Stimulated activated CD4-positive, alpha-beta T cell treated with anti-CD3 and anti-CD28 coated beads, Interleukin-15, amount 100 ng/mL, for 1 hour (primary cell): ENCODE measurements at places on chromosomes 5 and 9.

DNA sequence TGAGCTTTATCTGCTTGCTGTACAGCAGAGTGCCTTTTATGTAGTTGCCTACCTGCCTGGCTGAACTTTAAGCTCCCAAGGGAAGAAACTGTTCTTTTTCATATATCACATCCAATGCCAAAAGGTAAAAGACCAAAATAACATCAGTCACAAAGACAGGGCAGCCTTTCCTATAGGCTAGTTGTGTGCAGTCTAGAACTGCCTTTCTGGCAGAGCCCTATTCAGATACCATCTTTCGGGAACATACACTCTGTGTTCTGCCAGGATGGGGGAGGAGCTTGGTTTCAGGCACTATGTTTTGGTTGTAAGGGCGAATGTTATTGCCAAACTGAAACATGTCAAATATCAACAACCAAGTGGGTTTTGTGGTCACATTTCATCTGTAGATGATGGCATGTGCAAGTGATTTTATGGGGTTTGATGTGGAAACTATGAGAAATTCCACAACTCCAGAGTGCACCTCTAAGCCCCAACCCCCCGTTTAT, 314.5 kb downstream of the ADGRV1 start:
- DNase-seq, result no peak

- DNase-seq, result no peak
Measured at GRCh38 chr9:121830441-121831140, 179.2 kb downstream of the DAB2IP start.

- no peak for DNase-seq
Measured at GRCh38 chr5:59988396-59988795, 94.9 kb upstream of the PDE4D start.

DNA sequence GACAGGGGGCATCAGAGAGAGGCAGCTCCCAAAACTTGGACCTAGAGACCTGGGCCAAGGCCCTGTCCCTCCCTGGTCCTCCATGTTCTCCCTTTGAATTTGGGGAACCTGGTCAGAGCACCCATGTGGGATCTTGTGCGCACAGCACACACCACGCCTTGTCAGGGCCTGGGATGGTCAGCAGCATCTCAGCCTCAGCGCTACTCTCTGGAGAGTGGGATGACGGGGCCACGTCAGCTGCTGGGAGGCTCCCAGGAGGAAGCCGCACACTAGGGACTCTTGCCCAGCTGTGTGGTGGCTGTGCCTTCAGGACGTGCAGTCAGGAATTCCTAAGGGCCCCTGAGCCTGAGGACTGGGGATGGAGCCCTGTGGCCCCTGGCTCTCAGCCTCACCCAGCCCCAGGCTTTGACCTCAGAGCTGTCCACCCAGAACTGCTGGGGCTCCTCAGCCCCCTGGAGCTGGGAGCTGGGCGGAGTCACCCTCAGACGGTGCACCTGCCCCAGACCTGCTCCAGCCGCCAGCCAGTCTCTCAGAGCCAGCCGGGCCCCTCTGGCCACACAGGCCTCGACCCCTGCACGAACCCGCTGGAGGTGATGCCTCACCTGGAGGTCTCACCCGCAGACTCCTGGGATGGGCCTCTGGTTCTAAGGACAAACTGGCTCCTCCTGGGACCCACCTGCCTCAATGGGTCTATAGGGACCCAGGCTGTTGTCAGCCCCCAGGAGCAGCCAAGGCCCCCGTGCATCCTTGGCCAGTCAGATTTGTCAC, 38.3 kb upstream of the EGFL7 start:
- DNase-seq, result no peak

DNA sequence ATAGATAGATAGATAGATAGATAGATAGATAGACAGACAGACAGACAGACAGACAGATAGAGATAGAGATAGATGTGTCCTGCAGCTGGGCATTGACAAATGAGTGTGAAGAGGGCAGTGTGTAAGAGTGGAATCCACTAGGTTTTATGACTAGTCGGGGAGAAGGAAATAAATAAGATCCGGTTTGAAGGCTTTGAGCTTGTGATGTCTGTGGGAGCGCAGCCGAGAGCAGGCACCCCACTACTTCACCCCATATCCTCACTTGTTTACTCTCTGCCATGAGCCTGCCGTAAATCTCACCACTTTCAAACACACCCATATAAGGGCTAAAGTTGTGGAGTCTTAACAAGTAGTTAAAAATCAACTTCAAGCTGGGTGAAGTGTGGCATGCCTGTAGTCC, 1.4 kb upstream of the SUSD1 start:
- no peak for DNase-seq

DNA sequence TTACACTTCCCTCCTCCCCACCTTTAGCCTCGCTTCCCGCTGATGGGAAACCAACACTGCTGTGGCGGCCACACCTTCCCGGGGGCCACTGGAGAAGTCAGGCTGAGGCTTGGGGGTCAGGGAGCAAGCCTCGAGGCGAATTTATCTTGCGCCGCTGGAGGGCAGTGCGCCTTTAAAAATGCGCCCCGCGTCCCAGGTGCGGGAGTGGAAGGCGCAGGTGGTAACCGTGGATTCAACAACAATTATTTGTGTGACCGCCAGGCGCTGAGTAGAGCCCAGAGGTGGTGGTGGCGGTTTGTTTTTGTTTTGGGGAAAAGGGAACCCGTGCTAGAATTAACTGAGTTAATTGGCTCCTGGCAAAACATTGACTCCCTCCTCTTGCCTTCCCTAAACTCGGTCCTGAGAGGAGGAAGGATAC, 1.1 kb downstream of the CFAP77 start:
- peak; percentile 48 for DNase-seq

- DNase-seq, result no peak
Measured at GRCh38 chr9:129762985-129763926, 10.4 kb upstream of the PTGES start.

- no peak for DNase-seq
Measured at GRCh38 chr9:98009936-98010335, 26.8 kb downstream of the ANP32B start.

DNA sequence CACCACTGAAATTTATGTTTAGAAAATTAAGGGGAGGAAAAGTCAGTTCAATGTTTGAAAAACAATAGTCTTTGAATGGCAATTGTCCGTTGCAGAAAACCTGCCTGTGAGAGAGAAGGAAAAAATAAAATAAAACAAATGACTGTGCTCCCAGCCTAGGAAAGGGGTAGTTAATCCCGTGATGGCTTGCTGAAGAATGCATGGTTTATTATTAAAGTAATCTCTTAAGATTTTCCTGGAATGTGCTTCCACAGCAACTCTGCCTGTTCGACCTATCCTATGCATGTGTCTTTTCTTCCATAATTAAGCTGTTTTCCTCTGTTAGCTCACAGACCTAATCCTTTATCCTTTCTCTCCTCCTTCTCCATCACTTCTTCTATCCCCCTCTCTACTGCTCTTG, 2.4 kb upstream of the DAB2 start:
- DNase-seq, result no peak

GRCh38 chr9:93154293-93154903, 20.3 kb upstream of the NINJ1 start:
- DNase-seq, result no peak

DNA sequence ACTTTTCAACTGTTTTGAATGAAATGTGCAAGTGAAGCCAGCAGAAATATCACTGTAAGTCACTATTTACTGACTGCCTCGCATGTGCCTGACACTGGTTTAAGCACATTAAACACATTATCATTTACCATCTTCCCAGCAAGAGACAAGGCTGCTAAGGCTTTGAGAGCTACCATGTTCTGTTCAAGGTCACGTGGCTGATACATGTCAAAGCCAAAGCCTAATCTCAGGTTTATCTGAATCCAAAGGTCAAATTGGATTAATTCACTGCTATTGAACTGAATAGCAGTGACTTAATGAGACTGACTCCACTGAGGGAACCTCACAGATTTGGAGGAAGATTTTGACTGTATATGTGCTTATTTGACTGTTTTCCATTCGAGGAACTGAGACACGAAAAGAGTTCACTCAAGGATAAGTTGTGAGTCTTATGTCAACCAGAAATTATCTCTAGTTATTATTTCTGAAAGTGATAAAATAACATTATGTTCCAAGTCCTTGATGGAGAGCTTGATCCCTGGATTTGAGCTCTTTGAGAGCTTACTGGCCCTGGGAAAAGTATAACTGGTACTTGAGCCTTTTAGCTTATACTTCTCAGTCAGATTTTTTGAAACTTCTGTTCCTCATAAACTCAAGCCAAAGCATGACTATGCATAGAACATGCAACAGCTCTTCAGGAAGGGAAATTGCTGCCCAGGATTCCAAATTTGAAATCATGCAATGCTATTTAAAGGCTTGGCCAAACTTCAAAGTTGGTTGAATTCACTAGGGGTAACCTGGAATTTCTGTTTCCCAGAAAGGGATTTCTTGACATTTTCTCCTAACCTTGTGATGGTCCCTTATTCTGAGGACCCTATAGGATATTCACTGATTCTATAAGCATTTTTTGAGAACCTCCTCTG, 23.4 kb upstream of the ARHGAP26 start:
- no peak for DNase-seq

DNA sequence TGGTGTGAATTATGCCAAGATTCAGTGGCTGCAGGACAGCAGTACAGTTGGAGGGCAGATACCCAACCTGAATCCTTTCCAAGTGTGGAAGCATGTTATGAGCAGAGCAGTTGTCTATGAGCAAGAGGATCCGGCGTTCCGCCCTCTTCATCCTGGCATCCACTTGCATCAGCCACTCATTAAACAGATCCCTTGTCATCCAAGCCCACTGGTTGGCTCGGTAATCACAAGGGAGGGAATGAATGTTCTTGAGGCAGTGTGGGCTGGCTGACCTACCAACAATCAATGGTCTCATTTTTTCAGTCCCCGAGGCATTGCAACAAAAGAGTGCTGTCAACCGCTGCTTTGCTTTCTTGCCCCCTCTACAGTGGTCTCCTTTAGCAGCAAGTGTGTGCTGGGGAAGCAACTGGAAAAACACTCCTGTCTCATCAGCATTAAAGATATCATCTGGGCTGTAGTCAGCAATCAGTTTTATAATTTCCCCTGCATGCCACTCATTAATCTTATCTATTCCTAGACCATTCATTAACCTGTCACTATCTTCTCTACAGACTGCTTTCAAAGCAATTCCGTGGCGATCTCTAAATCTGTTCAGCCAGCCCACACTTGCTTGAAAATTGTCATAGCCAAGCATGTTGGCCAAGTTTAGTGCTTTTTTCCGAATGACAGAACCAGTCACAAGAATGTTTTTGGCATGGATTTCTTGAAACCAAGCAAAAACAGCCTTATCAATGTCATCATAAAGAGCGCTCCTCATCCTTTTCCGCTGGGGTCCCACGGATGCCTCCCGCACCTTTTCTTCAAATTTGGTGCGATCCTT, 4.9 kb downstream of the TIGD6 start:
- no peak for DNase-seq

DNA sequence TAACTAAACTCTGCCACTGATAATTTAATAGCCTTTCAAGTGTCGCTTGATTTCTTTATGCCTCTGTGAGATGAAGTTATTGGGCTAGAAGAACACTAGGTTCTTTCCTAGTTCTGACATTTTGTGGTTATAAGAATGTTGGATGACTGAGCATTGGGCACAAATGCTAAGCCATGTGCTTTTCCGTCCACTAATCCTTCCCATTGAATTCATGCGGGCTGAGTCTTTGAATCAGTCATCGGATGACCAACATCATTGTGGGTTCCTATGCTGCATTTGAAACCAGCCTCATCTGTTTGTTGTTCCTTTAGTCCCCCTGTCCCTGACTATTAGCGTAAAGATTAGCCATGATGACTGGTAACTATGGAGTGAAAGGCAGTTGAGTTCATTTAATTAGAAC, 58.5 kb downstream of the ALDH1A1 start:
- DNase-seq, result no peak

DNA sequence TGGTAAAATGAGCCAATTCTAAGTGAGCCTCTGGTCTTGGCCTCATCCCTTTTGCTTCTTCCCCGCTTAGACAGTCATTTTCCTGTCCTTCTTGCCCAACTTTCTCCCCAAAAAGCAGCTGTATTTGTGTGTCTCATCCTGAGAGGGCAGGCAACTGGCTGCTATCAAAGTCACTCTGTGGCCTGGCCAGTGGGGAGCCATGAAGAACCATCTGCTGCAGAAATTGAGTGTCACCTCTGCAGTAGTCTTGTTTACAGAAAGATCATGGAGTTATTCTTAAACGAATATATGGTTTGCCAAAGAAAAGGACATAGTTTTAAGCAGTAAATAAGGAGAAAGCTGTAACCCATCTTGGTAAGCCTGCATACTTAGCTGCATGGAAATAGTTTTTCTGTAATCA, 233.6 kb upstream of the ELAVL2 start:
- no peak for DNase-seq

DNA sequence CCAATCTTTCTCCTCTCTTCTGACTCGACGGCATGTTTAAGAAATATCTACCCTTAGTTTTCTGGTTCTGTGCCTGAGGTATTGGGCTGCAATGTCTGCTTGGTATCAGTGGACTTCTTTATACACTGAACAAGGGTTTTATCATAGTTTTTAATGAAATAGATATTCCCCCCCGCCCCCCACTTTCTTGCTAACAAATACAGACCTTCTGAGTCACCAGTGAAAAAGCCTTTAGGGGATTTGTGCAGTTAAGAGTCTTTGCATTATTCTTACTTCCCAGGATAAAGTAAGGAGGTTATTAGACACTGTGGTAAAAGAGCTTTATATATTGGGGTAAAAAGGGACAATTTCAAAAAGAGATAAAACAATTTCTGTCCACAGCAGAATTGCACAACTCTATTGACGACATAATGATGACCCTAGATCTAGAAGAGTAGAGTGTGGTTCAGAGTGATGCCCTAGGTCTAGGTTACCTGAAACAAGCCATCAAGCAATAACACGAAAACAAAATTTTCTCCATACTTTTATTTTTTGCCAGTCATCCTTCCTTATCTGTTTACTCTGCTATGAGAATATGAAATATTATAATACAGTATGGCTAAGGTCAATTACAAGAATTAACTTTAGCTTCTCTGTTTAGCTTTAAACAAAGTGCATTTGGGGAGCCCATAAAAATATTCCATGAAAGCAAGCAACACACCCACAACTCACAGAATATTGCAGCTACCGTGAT, 110.7 kb downstream of the PLK2 start:
- DNase-seq, result no peak

DNA sequence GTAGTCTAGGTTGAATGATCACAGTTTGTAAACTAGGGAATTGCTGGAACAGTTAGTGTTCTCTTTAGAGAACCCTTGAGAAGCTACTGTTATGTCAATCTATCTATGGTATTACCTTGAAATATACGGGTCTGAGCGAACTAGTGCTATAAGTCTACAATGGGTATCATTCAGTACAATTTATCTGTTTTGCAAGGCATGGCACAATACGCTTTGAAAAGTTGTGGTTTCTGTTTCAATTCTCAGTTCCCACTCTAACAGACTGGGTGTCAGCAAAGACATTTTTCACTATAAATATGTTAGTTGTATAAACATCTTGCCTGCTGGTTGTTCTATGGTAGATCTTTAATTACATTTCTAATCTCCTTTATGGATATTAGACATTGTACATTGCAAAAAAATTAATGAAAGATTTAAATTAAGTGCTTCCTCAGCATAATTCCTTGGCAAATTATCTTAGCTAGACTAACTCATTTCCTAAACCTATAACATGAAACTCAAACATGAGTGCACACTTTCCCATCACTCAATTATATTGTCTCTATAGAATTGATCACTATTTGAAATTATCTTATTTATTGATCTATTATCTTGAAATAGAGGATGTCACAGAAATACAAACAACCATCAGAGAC, 24.9 kb upstream of the SLCO6A1 start:
- DNase-seq, result no peak

GRCh38 chr5:135650081-135650480, 71.3 kb upstream of the CXCL14 start:
- no peak for DNase-seq

GRCh38 chr5:126067404-126067803, 355.8 kb upstream of the GRAMD2B start:
- DNase-seq, result no peak
